ENCODE measurements at places on chromosomes 1 and 21. TPM values are rescaled to one million over a fixed set of nuclear protein-coding genes. Genes with fewer than 3 reads are reported as not detected.

The NRDC gene
- 47.5 TPM for total RNA-seq

The LIPI gene
- not detected for total RNA-seq

The RGS2 gene
- 2.3 TPM for total RNA-seq

The JAM2 gene
- 1.4 TPM for total RNA-seq

DNA sequence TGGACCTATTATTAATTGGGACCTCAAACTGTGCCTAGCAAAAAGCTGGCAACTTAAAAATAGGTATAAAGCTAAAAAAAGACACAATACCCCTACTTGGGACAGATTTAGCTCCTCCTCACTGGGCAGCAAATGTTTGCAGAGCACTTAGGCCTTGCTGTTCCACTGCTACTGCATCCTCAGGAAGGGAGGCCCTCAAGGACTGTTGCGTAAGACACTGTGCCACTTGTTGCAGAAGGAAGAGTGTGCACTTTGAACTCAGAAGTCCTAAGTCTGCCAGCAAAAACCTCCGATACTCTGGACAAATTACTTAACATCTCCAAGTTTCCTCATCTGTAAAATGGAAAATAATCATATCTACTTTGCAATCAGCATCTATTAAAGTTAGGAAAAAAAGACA, 322.9 kb downstream of the BARHL2 start:
- no peak for DNase-seq

Measured in dermis microvascular lymphatic vessel endothelial cell (primary cell).